ENCODE measurements at places on chromosomes 4 and X. TPM values are rescaled to one million over a fixed set of nuclear protein-coding genes. Genes with fewer than 3 reads are reported as not detected.

GRCh38 chr4:46653842-46654241 is 255.2 kb downstream of the COX7B2 start:
- no peak for DNase-seq

DNA sequence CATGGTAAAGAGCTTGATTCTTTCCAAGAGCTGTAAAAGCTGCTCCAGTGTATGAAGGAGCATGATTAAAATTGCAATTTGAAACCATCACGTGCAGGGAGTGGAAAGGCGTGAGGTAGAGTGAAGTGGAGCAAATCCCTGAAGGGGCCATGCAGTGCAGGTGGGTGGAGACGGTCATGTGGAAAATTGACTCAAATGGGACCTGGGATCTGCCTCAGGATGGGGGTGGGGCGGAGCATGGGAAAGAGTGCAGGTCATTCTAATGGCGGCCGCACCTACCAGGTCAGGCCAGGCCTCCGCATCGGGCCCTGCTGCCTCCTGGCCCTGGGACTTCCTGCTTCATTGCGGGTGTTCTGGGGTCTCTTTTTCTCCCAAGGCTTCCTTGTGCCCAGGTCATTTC is 25.3 kb upstream of the TRIM60 start:
- DNase-seq, result no peak

GRCh38 chrX:110853610-110854009 is 58.0 kb upstream of the CHRDL1 start:
- DNase-seq, result no peak

- no peak for DNase-seq
Measured at GRCh38 chr4:26088433-26088928, 174.5 kb downstream of the SMIM20 start.

- peak; percentile 57 for DNase-seq
Measured at GRCh38 chr4:121950680-121951520, 960 bp downstream of the TRPC3 start.

SNCA gene
- 2.8 TPM for total RNA-seq

NIPAL1 gene
- total RNA-seq, result 0.97 TPM
